ENCODE measurements at places on chromosomes 7 and 10. TPM values are rescaled to one million over a fixed set of nuclear protein-coding genes. Genes with fewer than 3 reads are reported as not detected.
A peak's percentile ranks its signal among the peaks of the same experiment; 100 is the strongest.

DNA sequence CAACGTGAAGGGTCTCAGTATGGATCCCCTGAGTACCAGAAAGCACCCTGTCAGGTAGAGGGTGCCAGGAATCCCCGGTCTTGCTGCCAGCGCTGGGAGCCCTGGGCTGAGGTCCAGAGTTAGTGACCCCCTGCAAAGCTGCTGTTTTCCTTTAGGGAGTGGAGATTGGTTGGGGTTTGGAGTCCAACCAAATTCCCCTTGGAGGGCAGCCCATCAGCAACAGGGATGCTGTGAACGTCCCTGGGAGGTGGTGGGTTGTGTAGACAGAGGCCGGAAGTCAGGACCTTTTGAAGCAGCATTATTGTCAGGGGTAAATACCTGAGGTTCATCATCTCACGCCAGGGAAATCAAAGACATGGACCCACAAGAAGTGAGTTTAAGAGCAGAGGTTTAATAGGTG is 104.2 kb downstream of the COL26A1 start:
- DNase-seq = no peak

GRCh38 chr10:3955493-3955892 is 170.5 kb upstream of the KLF6 start:
- DNase-seq = no peak

DNA sequence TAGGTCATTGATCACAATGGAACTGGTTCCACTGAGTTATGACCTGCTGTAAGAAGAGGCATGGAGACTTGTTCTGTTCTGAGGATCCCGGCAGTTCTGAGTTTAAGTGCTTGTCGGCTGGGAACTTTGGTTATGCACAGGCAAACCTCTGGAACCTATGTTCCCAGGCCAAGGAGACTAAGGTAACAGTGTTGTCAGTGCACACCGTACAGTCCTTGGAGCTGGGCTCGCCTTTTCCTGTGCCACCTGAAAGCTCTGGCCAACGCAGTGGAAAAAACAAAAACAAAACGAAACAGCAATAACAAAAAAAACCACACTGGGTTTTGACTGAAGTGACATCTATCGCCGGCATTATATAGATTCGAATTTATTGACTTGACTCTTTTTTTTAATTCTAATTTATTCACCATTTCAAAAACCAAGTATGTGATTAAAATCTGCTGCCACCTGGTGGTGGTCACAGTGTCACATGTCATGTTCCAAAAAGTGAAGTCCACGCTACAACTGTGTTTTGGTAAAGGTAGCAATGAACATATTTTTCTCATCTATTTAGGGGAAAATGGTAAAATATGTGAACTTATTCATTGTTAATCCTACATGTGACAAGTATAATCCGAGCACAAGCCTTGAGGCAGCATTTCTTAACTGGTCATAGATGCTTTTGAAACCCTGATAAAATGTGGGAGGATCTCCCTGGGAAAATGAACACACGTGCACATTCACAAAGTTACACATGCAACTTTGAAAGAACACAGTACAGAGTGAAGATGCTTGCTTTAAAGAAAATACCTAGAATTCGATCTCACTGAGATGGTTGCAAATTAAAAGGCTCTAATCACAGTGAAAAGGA is 113.8 kb upstream of the PPP2R2D start:
- peak; percentile 17 for DNase-seq

GRCh38 chr7:157347217-157347904 is 10.6 kb downstream of the DNAJB6 start:
- no peak for DNase-seq

DNA sequence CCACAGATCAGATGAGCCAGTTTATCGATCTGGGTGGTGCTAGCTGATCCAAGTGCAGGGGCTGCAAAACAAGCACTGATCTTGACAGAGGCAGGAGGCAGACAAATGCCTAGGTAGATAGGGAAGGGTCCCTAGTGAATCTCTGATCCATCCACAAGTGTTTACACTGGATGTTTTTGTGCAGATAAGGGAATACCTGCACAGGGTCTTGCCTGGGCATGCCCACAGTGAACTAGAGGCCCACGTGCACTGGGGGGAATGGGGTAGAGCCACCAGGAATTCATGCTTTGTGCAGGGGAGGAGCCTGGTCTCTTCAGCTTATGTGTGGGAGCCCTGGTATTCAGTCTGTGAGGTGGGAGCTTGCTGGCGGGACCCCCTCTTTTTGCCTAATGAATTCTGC is 50.3 kb downstream of the SDHAF3 start:
- no peak for DNase-seq

The FZD1 gene
- 1.8 TPM for total RNA-seq

The IFIT3 gene
- 29.8 TPM for total RNA-seq

DNA sequence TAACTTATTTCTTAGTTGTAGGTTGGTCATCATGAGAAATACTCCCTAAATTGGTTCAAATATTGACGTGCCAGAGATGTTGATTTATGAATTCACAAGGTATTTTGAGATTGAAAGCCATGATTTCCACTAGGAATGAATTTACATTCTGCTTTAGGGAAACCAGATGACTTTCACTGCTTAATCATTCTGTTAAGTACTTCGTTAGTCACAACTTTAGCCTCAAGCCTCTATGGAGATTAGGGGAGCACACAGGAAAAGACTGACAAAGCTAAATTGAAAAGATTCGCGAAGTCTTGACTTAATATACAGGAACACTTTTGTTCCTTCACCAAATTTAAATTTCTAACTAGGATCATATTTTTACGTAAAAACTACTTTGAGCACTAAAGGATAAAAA is 250.4 kb upstream of the CACNA2D1 start:
- DNase-seq = no peak

DNA sequence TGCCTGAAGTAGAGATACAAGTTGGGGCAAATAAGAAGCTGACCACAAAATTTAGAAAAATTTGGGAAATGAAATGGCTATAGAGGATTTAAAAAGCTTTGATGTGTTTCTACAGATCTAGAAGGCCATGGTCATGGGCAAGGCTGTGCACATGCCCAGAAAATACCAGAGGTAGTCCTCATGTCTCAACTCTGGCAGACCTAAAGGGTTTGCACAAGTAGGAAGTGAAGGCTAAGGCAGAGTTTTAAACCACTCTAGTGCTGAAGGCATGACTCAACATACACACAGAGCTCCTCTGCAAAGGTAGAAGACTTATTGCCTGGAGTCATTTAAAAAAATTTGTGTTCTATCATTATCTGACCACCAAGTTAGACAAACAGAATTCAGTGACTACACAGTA is 364.6 kb downstream of the CCSER2 start:
- no peak for DNase-seq

The TRIM74 gene
- total RNA-seq = 0.46 TPM

Data from Panc1 (cell line).